ENCODE measurements at places on chromosomes 12 and 14.

GRCh38 chr12:76462668-76463224 lies 96.8 kb downstream of the OSBPL8 start:
- no peak for DNase-seq

DNA sequence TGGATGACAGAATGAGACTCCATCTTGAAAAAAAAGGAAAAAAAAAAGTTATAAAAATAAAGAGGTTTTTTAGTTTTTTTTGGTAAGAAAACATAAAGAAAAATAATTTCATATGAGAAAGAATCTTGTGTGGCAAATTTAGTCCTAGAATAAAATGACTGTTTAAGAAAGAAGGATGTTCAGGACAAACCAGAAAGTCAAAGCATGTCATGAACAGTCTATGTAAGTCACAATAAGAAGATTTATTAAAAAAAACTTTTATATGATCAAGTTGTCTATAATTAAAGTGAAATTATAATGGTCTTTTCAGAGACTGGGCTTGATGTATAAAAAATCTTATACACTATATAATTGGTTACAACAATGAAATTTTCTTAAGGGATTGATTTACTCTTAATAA lies 68.1 kb upstream of the HECTD1 start:
- no peak for DNase-seq

DNA sequence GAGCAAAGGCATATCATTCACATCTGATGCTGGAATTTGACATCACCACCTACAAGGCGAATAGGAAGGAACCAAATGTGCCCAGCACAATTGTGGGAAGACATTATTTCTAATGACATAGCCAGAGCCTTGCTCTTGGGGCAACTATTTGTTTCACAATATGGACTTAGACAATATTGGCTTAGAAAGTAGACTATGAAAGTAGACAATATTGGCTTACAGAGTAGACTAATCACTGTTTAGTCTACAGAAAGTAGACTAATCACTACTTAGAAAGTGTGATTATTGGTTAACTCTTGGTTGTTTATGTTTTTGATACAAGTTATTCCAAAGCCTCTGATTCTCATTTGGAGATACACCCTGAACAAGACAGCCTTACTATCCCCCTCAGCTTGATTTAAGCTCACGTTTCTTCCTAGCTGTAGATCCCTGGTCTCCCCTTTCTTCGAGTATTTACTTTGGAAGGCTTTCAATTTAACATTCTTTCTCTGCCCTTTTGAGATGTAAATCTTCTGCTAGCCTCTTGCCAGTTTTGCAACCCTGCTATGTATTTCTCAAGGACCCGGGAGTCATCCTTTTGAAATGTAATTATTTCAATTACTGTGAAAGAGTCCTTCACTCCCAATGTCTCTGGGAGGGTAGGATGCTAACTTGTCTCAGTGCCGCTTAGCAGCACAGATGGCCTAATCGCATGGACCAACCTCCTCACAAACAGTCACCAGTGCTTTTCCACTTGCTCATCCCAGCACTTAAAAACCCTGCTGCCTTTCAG lies 843.2 kb downstream of the GALC start:
- DNase-seq = peak; percentile 88

DNA sequence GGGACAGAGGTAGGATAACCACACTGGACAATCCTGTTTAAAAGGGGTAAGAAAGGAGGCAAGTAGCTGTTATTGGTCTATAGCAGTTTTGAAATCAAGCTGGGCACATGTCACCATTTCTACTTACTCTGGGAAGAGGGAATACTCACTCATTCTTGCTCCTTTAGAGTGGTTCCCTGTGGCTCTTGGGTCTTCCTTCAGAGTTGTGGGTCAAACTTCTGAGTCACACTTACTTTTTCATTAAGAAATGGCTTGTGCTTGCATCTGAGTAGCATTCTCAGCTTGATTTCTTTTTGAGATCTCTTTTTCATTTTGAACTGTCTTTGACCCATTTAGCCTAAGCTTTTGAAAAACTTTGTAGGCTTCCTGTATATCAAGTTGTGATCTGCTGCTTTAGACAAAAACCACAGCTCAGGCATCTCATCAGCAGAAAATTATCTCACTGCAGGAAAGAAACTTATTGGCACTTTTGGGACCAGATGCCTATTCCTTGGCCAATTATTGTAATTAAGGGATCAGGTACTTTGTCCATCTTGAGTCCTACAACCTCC lies 122.2 kb downstream of the AEBP2 start:
- DNase-seq = no peak

DNA sequence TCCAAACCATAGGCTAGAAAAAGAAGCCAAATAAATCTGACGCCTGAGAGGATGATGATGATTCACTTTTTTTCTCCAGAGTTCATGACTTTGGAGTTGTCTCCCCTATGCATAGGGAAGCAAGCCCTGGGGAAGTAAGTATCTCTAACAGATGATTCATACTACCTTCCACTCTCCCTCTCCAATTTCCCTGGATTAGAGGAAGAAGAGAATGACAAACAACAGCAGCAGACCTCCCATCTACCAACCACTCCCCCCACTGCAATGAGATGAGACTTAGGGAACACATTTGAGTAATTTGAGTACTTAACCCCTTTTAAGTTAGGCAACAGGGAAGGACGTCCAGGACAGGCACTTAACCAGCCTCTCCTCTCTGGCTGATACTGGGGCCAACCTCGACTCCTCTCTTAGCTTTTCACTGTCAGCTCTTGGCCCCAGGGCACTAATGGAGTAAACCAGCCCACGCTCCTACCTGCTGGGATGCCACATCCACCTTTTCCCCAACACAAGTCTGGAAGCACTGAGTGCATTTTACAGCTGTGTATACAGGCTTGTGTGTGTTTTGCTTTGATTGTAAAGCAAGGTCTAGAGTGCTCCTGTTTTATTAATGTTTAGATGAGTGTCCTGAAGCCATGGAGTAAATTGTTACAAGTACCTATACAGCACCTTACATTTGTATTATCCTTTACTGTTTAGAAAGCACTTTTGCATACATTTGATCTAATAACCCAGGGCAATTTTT lies 180.7 kb downstream of the PHLDA1 start:
- DNase-seq = peak; percentile 62

DNA sequence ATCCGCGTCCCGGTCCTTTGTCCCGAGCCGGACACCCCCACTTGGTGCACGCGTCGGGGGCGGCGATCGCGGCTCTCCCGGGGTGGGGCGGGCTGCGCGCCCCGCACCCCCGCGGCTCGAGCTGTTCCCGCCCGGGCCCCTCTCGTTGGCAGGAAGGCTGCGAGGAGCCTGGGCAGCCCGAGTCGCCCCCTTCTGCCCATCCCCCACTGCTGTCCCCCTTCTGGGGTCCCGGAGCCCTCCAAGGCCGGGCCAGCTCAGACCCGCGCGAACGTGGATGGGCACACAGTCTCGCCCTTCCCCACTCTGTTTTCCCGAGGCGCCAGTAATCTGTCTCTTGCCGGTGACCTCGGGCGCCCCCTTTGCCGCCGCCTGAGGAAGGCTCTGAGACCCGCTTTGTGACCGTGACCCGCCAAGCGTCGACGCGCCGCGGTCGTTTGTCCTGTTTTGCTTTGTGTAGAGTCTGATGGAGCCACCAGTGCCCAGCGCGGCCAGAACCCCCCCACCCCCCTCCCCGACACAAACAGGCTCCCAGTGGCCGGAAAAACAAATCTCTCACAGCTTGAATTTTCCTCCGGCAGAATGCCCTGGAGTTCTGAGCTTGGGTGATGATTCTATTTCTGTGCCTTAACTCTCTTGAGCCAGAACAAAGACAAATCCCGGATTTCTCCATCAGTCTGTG lies 610 bp downstream of the C14orf132 start:
- DNase-seq = no peak

DNA sequence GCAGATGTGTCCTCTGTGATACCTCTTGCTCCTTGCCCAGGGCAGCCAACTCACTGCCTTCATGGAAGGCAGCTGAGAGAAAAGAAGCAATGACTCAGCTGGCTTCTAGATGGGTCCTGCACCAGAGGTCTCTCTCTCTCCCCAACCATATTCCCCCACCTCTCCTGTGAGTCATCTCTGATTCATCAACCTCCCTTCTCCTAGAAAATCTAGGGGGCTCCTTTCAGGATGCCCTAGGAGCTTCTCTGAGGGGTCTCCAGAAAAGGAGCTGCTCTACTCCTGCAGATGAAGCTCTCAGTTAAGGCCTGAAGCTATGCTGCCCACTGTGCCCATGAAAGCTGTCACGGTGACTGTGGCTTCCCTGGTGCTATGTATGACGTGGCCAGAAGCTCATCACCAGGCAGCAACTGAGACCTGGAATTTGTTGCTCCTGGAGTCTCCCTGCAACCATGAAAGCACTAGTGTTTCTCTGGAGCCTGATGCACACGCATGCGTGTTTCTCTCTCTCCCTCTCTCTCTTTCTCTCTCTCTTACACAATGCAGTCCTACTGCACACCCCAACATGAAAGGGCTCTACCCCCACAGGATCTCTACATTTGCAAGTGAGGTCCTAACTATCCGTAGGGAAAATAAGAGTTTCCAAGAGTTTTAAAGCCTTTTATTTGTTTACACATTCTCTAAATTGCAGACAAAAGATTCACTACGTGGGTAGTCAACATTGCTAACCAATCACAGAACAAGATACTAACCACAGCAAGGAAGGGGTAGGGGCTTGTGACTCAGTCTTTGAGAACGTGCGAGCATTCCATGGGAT lies 285.3 kb downstream of the DPF3 start:
- peak; percentile 83 for DNase-seq

DNA sequence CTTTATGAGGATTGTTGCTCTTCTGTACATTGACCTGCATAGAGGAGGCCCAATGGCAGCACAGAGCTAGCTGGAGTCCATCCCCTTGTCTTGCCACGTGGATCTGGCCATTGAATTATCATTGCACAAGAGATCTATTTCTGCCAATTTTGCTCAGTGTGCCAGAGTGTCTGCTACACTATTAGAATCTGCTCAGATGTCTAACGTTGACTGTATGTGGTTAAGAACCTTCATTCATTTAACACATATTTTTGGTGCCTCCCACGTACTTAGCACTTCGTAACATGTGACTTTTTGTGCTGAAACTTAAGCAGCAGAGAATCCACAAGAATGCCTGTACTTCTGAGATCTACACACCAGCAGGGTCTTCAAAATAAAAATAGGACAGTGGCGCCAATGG lies 166.0 kb upstream of the VASH1 start:
- no peak for DNase-seq

DNA sequence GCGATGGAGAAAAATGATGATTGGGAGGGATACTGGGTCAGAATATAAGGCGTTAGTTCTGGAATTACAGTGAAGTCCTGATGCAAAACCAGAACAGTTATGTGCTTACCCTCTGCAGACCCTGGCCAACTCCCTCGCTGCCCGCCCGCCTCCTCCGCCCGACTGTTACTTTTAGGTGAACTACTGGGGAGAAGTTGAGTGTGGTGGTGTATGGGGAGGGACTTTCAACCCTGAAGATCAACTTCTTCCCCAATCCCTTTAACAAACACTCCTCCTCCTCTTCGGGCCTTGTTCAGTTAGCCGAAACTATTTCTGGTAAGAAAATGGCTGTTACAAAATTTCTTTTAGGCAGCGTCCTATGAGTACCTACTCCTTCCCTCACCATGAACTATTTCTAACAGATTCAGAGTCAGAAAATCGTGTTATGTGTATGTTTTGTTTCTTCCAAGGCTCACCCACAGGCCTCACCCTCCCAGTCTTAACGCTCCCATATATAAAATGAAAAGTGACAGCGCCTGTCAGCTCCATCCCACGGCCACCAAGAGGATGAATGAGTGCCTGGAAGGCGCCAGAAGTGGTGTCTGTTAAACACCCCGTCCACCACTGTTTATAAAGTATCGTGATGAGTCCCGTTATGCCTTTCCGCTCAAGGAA lies 1.3 kb downstream of the FBXO33 start:
- DNase-seq = no peak

GRCh38 chr12:49413010-49413409 lies 45.7 kb downstream of the SPATS2 start:
- DNase-seq = no peak

GRCh38 chr12:89750389-89751351 lies 42.0 kb upstream of the ATP2B1 start:
- DNase-seq = peak; percentile 59

DNA sequence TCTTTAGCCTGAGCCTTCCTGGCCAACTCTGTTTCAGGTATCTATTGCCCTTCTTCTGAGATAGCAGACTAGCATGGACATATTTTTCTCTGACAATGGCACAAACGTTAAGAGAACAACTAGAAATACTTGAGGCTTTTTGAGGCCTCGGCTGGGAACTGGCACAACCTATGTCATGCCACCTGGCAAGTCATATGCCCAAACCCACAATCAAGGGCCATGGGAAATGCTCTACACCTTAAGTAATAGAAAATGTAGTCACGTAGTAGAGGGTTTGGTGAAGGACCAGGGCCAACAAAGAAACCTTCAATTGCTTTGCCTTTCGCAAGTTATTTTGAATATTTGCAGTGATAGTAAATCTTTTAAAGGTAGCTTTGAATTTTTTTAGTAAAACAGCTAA lies 325.4 kb downstream of the ZFP36L1 start:
- no peak for DNase-seq

DNA sequence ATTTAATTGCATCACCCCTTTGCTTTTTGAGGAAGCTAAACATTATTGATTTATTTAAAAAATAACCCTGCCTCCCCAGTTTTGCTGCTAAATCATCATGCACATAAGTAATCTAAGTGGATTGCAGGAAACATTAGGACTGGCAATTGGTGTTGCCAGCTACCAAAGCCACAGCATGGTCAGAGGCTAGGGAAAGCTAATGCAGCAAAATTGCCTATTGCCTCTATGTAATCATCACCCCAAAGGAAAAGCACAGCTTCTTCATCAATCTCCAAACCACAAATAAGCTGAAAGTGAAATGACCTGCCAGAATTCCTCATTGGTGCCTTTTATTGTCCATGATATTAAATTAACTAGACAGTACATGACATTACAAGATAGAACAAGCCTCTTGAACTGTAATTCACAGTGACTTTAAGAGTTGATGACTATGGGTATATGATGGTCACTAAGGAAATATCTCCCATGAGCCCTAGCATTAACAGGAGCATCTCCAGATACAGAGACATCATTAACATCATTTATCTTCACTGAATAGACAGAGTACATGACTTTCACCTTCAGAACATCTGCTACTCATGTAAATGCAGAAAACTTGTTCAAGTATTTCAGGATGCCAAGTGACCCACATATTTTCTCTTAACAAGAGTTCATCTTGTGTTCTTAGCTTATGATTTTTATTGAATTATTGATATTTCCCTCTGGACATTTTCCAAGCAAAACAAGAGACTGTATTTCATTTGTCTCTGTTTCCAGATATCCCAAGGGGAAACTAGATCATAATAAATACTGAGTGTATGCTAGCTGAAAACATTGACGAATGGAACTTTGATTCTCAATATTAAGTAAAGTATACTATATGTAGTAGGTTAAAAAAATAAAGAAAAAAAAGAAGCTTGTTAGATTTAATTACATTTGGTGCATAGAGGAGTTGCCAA lies 29.4 kb downstream of the PTPRR start:
- no peak for DNase-seq

- DNase-seq = no peak
Observed at GRCh38 chr14:33933386-33933933, 17.4 kb downstream of the EGLN3 start.

GRCh38 chr12:113909776-113910420 lies 56.2 kb downstream of the RBM19 start:
- DNase-seq = no peak

- no peak for DNase-seq
Observed at GRCh38 chr14:91270619-91271018, 26.1 kb upstream of the GPR68 start.

Measured in fibroblast of skin of left quadriceps (primary cell).